Stimulated activated CD4-positive, alpha-beta T cell treated with anti-CD3 and anti-CD28 coated beads, Interleukin-1b, Interleukin-23, amount 100 ng/mL, for 24 hours (primary cell): ENCODE measurements at places on chromosomes 16 and 17.

- DNase-seq: no peak
These were observed 46.6 kb upstream of the SLC38A10 start for GRCh38 chr17:81341516-81342268.

DNA sequence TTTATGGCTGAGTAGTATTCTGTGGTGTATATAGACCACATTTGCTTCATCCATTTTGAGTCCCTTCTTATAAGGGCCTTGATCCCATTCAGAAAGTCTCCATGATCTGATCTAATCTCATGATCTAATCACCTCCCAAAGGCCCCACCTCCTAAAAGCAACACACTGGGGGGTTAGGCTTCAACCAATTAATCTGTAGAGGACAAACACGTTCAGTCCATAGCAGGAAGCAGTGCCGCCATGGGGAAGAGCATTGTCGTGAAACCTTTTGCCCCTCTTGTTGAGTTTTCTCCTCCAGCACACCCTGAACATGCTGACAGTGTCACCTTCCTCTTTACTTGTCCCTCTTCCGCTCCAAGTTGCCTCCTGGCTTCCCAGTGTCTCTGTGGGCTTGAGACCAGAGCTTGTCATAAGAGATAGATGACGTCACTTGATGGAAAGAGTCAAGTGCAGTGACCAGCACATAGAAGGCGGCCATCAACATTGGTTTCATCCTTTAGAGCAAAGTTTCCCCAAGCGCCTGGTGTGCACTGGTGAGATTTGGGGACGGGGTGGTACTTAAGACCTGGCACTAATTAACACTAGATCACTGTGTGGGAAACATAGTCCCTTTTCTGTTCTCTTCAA, 74.1 kb downstream of the PRKCB start:
- DNase-seq: no peak

- no peak for DNase-seq
These were observed 6.4 kb downstream of the C16orf86 start for GRCh38 chr16:67672739-67673662.

DNA sequence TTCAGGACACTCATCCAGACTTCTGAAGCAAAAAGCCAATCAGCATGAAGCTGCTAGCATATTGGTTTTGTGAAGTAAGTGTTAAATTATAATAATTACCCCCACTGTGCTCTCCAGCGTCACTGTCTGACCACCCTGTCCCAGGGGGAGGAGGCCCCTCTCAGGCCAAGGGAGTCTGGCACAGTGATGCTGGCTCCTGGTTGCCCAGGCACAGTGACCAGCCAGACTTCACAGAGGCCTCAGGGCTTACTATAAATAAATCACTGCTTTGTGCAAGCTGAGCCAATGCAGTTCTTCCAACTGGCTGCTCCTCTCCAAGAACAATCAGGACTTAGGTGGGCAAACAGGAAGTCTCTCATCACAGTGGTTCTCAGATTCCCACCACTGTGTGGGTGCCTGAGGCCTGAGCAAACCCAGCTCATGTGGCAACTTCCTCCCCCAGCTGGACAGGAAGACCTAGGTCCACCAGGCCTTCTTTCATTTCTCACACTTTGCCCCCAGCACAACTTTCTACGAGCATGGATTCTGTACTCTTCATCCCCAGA, 1.7 kb upstream of the DBNDD1 start:
- DNase-seq: no peak

DNA sequence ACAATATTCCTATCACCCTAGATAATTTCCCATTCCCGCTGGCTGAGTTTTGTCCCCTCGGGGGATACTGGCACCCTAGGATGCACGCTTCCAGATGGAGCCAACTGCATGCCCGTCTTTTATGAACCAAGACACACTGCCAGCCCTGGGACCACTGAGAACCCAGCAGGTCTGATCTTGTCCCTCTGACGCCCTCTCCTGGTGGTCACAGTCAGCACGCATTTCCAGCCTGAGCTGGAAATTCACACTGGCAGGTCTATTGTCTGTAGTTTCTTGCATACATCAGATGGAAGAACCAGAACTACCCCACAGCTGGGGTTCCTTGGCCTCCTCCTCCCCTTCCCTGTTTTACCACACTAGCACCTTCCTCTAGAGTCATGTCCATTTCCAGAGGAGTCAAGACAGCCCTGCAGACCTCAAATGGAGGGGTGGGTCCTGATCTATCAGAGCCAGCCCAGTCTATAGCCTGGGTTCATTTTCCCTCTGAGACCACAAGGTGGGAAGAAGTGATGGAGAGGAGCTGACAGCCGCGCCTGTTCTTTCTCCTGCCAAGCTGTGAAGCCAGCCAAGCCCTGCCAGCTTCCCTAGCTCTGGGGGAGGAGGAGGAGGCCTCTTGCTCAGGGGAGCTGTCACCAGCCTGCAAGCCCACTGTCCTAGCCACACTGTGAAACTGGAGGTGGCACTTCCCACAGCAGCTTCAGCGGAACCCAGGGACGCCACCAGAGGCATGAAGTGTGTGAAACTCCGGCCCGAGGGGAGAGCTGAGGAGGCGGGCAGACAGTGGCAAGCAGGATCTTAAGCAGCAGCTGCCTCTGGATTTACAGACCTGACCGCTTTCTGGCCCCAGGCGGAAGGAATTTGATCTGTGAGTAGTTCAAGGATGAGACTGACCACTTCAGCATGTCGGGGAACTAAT, 29.3 kb downstream of the MXRA7 start:
- peak; percentile 39 for DNase-seq

DNA sequence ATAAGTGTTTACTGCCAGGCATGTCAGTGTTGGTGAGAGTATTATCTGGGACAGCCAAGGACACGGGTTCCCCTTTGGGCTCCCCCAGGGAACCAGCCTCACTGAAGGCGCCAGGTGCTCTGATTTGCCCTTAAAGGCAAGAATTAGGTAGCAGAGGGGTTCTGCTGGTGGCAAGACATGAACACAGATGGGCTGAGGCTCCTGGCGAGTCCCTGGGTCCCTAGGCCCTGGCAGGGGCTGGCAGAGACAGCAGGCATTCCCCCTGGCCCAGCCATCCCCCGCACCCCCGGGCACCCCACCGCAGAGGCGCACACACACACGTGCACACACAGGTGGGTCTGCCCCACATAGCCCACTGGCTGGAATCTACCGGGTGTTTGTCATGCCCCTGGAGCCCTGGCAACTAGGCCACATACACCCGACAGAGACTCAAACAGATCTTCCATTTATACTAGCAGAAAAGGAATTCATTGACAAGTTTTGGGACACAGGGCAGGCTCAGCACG, 153.3 kb downstream of the C16orf78 start:
- DNase-seq: no peak
